ENCODE measurements at places on chromosomes 12 and 14.
A peak's percentile ranks its signal among the peaks of the same experiment; 100 is the strongest.

GRCh38 chr12:119869720-119870119 lies 7.4 kb downstream of the CIT start:
- DNase-seq, result no peak

DNA sequence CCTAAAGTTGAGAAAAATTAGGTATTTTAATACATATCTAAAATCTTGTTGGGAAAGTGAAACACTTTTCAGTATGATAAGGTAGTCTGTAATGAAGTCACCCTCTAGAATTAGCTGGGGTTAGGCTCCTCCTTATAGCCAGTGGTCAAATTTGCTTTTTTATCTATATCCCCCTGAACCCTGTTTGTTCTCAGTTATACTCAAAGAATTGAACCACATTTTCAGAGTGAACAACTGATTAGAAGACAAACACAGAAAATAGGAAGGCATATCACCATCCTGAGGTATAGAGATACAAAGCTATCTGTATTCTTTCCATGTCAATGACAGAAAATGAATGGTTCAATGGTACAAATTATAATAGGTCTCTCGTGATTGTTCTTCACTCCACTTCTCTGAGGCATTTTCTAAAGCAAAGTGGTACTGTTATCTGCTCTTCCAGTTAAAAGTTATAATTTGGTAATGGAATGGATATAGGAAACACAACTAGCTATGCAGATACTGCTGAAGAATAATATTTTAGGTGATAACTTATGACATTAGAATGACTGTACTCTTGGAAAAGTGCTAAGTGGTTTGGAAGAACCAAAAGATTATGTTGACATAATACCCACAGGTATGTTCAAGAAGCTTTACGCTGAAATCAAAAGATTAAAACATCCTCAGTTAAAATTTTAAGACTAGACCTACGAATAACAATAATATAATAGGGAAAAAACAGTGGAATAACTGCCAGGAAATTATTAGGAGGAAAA lies 27.6 kb downstream of the WASHC3 start:
- no peak for DNase-seq

GRCh38 chr12:14066021-14066420 lies 84.6 kb upstream of the GRIN2B start:
- no peak for DNase-seq

DNA sequence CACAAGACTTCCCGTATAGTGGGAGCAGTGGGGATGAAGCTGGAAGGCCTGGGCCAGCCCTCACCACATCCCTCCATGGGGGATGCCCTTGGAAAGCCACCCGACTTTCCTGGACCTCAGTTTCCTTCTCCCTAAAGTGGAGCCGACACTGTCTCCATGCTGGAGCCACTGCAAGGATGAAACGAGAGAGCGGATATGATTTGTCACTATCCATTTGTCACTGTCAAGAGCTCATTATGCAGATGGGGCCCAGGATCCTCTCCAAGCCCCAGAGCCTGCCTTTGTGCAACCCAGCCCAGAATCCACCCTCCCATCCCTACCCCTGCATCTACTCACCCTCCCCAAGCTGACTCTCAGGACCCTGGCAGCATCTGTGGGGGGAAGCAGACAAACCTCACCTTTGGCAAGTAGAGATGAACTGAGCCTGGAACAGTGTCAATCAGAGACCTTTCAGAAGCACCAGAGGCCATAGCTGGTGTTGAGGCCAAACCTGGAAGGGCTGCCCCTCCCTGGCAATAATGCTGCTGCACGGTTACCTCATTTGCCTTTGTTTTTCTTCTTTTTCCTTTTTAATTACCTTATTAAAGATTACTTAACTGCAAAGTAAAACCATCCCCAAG lies 287.7 kb upstream of the RTL1 start:
- peak; percentile 36 for DNase-seq

DNA sequence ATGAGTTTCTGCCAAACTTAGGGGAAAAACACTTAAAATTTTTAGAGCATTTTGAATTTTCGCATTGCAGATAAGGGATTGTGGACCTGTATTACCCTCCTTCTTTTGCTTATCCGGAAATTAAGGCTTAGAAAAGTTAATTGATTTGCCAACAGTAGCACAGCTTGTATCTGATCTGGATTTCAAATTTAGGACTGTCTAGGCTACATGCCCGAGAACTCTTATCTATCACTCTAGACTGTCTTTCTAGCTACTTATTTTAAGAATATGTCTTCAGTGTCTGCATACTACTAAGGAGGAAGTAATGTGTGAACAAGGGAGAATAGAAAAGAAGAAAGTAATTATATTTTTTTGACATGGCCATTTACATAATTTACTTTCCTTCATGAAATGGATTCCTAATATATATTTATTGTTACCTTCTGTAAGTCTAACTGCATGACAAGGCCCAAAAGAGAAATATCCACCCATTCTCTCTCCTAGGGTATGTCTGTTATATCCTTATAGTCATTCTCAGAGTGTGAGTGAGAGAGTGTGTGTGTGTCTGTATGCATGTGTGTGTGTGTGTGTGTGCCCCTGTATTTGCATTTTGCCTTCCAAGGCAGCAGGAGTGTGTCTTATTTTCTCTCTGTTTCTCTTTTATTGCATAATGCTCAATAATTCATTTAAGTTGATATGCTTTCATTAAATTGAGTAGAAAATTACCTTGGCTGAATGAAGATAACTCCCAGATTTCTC lies 132.1 kb downstream of the SLC5A8 start:
- no peak for DNase-seq

GRCh38 chr14:70741482-70741881 lies 67.8 kb downstream of the MAP3K9 start:
- no peak for DNase-seq

DNA sequence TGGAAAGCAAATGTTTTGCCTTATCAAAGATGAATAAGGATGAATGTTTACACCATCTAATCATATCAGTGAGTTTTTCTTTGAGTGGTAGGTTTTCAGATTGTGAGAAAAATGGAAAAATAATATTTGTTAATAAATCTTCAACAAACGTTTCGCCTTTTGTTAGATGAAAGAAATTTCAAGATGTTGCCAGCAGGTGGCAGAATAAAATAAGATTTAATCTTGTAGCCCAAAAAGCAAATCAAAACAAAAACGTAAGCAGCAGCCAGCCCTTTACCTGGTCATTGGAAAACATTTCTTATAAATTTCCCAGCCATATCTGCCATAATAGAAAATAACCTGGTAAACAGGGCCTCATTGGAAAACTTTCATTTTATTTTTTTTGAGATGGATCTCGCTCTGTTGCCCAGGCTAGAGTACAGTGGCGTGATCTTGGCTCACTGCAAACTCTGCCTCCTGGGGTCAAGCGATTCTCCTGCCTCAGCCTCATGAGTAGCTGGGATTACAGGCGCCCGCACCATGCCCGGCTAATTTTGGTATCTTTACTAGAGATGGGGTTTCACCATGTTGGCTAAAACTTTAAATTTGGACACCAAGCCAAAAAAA lies 15.4 kb upstream of the TMEM120B start:
- DNase-seq, result no peak

DNA sequence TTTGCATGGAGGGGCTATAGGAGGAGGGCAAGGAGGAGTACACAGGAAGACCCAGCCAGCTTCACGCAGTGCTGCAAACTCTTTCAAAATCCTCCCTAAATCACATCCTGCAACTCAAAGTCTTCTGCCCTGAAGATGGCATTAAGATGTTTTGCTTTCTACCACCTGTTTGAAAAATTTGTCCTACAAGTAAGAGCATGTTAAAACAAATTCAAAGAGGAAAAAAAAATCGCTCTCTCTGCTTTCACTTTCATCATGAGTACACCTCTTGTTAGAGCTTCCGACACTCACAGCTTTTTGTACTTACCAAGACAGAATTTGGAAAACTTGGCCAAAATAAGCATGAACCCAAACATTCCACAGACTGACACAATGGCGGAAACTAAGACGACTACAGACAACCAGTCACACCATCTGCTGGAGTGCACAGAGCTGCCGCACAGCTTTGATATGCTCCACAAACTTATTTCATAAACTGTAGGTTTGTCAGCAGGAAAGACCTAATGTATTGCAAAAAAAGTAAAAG lies 21.3 kb downstream of the GCH1 start:
- DNase-seq, result no peak

DNA sequence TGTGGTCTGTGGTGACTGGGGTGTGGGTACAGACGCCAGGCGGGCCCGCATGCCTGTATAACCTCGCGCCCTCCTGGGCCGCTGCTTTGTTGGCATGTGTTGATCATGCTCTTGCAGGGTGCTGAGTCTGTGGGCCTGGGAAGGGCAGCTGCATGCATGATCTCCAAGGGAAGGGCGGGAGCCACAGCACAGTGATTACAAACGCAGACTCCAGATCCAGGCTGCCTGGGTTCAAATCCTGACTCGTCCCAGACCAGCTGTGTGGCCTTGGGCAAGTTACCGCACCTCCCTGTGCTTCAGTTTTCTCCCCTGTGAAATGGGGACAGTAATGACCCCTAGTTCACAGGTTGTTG lies 24.0 kb downstream of the ADGRD1 start:
- DNase-seq, result no peak

GRCh38 chr12:25436206-25437030 lies 116.7 kb downstream of the LMNTD1 start:
- no peak for DNase-seq

DNA sequence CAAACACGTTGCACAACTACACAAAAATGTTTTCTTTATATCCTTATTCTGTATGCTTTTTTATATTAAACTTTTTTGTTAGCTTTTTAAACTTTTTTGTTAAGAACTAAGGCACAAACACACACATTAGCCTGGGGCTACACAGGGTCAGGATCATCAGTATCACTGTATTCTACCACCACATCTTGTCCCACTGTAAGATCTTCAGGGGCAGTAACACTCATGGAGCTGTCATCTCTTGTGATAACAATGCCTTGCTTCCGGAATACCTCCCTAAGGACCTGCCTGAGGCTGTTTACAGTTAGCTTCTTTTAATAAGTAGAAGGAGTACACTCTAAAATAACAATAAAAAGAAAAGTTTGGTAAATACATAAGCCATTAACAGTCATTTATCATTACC lies 42.2 kb downstream of the PLEKHA5 start:
- DNase-seq, result no peak

DNA sequence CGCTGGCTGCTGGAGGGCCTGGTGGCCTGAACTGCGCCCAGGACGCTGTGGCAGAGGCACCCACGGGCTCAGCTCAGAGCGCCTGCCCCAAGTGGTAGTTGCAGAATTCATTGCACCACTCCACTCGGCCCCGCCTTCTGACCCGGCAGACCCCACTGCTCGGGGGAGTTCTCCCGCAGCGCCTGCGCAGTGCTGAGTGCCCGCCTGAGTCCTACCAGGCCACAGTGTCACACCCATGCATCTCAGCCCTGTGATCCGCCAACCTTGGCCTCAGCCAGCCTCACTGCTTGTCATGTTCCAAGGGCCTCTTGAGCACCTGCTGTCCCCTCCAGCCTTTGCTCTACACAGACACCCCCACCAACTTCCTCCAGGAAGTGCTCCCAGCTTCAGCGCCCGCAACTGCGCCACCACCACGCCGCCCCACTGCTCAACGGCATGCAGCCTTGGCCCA lies 12.2 kb downstream of the DEGS2 start:
- DNase-seq, result peak; percentile 89

- no peak for DNase-seq
These were observed 4.0 kb downstream of the TMEM116 start for GRCh38 chr12:112008918-112009317.

DNA sequence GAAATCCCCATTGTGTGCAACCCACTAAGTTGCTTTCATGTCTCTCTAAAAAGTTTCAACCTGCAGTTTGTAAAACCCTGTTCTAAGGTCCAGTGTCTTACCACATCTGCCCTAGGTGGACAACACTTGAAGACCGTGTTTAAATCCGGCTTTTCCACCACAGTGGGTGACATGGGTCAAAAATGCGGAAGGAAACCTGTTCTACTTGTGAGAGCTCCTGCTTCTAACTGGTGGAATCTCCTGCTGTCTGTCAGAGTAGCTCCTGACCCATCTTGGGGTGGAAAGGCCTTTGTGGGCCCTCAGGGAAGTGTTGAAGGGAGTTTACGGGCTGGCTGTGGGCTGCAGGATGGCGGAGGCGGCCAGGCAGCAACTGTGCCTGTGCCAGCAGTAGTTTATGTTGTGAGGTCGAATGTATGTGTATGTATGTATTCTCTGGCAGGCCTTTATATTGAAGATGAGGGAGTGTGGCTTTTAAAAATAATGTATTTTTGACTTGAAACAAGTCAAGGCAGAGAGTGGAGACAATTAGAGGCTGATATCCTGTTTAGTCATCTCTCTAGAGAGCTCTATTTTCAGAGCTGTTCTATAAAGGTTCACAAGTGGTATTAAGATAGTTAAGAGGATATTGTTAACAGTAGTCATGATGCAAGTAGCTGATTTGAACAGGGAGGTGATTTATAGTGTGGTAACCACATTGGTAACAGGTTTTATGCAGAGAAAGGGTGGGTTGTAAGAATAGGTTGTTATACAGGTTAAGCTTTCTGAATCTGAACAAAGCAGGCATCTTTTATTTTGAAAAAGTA lies 67.0 kb downstream of the PRKCH start:
- DNase-seq, result no peak

DNA sequence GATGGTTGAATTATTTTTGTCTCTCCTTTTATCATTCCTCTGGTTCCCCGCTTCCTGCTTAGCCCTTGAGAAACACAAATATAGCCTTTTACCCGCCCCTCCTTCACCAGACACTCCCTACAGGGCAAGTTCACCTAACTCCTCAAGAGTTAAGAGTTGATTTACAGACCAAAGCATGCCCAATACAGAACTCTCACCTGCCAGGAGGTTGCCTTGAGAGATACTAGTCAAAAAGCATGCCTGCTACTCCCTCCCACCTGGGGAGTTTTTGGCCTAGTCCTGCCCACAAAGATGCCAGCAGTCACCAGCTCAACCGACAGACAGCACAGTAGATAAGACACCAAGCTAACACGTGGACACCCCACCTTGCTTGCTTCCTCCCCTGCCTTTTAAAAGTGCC lies 11.2 kb downstream of the LGMN start:
- no peak for DNase-seq

- DNase-seq, result peak; percentile 78
These were observed 25.0 kb upstream of the CIT start for GRCh38 chr12:119902084-119902509.

DNA sequence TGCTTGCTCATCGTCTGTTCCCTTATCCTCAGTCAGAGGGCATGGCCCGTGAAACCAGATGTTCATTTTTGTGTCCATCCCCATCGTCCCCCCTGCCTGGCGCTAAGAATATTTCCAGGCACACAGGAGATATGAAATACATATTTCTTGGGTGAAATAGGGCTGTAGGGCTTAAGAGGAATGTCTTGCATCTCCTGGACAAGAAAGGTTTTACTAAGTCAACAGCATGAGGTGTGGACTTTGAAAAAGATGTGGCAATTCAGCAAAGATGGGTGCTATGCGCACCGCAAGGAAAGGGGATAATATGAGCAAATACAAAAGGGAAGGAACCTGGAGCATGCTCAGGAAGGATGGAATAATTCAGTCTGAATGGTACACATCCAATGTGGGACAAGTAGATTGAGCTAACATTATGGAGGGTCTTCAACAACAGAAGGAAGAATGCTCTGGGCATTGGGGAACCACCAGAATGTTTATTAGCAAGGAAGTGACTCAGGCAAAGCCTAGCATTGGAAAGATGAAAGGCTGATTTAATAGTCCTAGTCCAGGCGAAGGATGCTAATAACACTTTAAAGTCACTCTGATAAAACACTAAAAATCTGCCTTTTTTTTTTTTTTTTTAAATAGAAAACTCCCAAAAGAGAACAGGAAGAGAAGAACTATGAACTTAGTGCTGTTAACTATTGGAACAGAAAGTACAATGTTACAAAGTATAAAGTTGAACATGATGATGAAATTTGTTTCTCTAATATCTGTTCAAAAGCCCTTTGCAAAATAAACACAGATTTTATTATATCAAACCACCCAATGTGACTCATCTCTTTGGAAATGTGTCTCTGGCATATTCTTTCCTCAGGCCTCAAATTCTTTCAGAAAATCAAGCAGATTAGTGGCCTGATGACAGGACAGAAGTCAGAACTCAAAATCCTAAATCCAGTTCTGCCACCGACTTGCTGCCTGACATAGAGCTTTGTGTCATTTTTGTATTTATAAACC lies 449.5 kb downstream of the BCAT1 start:
- no peak for DNase-seq
